ENCODE measurements at places on chromosomes 7 and 10.

- no peak for DNase-seq
Observed at GRCh38 chr10:123398756-123399155, 244.6 kb downstream of the BUB3 start.

DNA sequence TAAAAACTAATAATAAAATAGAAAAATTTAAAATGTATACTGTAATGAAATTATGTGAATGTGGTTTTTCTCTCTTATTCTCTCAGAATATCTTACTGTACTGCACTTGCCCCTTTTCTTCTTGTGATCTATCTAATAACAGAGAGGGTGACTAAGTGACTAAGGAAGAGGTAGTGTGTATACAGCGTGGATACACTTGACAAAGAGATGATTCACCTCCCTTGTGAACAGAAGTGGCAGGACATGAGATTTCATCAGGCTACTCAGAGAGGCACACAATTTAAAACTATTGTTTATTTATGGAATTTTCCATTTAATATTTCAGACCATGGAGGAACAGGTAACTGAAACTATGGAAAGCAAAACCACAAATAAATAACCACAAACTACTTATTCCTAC, 806.6 kb upstream of the GHITM start:
- DNase-seq = no peak

DNA sequence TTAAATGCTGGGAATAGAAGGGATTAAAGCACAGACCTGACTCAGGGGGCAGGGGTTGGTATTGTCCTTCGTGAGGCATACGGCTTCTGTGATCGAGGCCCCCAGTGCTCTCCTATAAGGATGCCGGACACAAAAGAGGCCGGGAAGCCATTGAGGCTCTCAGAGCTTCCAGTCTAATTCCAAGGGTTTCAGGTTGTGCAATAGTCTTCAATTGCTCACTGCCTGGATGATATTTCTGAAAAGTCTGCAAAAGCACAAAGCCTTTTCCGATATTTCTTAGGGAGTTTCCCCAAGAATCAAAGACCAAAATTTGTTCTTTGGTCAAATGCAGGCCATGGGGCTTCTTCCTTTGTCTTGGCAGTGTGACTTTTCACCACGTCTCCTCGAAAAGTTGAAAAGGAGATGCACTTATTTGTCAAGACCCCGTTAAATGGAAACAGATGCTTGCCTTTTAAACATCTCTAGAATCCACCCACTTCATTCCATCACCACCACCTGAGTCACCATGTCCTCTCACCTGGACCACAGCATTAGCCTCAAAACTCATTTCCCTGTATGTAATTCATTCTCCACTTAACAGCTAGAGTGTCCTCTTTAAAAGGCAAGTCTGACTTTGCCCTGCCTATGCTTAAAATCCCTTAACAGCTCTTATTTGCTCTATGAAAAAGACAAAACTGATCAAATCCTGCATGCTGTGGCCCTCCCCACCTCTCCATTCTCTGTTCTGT, 134.8 kb upstream of the NAMPT start:
- DNase-seq = no peak

GRCh38 chr10:110327262-110327914, 22.7 kb upstream of the SMNDC1 start:
- DNase-seq = no peak

DNA sequence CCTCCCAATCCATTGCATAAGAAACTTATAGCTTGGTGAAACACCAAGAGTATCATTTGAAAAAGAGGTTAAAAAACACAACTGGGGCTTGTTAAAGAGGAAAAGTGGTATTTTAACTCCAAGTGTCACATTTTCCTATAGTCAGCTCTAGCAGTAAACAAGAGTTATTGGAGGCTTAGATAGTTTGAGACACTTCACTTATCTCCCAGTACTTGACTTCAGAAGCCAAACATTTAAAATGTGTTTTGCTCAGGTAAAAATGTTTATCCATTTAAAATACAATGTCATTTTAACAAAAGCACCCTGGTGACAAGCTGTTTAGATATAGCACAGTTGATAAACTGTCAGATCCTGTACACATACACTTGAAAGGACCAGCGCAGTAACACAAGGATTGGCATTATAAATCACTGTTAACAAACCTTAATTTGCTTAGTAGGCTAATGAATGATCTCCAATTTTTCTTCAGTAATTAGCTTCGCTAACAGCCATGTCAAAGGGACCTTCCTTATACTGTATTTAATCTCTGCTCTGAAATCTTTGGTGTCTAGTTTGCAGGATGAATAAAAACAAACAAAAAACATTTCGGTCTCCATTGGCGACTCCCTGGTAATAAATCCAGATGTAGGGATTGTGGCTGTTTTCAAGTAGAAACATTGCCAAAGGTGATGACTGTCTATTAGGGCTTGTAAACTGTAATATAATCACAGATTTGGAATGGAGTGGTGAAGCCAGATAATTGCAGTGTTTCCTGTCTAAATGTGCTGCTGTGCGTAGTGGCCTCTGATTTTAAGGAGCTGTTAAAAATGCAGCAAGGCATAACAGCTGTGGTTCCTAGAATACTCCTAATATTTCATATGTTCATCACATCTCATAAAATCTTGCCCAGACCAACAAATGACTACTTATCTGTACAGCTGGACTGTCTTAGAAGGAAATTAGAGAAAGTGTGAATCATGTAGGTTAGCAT, 545.1 kb downstream of the AUTS2 start:
- DNase-seq = no peak
